ENCODE measurements at places on chromosomes 16 and 17.
A peak's percentile ranks its signal among the peaks of the same experiment; 100 is the strongest.

DNA sequence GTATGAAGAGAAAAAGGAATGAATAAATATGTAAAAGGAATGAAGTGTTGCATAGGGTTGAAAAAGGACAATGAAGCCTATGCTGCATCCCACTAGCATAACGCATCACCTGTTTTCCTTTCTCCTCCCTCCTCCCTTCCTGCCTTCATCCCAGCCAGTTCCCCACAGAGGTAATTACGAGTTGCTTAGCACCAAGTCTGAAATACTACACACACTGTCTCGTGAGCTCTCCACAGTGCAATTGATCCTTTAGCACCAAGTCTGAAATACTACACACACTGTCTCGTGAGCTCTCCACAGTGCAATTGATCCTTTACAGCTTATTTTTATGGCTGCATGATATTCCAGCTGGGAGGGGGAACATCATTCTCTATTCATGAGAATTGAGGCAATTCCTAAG, 1.1 kb upstream of the DRC7 start:
- DNase-seq: no peak

DNA sequence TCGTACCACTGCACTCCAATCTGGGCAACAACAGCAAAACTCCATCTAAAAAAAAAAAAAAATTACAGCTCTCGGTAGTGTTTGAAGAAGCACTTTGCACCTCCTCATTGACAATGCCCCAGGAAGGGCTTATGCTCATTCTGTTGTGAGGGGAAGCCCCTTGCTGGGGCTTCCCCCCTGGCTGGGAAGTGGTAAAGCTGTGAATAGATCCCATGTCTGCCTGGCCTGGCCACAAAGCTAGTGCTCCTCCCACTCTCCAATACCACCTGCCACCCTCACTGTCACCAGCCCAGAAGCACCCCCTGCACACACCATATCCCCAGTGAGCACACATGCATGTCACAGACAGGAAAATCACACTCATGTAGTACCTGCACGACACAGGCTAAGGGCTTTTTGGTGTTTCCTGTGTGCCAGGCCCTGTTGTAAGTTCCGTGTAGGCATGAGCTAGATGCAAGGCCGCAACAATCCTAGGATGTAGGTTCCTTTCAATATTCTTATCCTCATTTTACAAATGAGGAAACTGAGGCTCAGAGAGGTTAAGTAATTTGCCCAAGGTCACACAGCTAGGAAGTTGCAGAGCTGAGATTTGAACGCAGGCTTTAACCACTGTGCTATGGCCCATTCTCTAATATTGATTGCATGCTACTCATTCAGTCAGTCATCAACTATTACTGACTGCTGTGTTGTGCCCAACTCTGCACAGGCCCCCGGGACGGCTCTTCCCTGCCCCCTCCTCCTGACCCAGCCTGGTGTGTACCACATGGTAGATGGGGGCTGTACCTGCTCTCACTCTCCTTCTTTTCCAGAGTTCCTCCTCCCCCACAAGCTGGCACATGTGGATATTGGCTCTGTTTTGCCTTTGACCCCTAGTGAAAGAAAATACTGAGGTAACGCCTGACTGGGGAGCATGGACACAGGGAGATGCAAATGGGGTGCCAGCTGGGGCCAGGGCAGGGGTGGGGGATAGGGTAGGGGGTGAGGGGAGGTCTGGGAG, 11.9 kb upstream of the COL1A1 start:
- DNase-seq: peak; percentile 55

GRCh38 chr17:20105539-20106280, 96.6 kb downstream of the SPECC1 start:
- no peak for DNase-seq

- no peak for DNase-seq
Measured at GRCh38 chr16:51242296-51242994, 91.4 kb upstream of the SALL1 start.

DNA sequence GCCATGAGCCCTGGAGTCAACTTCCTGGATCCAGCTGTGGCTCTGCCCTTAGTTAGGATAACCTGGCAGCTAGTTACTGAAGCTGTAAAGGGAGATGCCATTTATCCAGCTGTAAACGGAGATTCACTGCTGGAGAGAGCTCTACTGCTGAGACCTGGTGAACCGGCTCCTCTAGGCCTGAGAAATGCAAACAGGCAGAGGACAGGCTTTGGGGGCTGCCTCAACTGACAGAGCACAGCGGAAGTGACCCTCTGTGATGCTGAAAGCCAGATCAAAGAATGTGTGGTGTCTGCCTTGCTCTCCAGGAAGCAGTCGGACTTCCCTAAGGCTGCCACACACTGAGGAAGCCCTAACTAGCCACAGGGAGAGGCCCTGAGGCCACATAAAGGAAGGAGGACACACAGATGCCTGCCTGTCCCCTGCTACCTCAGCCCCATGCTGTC, 21.9 kb upstream of the GPRC5C start:
- no peak for DNase-seq

DNA sequence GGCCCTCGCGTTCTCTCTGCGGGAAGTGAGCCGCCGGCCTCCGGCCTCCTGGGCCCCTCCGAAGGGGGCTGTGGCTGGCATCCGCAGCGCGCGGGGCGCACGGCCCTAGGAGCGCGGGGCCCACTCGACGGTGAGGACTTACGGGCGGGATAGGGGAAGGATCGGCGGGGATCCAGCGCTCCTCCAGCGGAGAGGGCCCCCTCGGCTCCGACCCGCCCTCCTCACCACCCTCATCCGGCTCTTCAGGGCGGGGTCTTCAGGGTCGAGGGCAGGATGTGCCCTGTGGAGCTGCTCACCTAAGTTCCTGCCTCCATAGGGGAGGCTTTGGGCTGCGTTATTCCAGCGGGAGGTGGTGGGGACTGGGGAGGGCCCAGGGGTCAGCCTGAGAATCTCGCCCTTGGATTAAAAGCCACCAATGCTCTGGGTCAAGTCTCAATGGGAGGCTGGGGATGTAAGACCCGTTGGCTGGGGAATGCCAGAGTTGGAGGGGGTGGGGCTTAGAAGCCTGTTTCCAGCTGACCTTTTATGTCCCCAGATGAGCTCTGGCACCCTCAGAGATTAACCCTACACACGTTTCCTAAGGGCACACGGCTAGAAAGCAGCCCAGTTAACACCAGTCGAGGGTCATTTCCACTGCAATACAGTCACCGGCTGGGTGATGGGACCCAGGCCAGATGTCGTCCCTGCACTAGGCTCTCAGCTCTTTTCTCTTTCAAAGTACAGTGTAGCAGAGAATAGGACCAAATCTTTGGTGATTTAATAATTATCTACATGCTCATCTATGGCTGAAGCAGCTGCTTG, 13.4 kb downstream of the TBX2 start:
- peak; percentile 38 for DNase-seq

- DNase-seq: no peak
Measured at GRCh38 chr16:30903002-30903401, 6.6 kb downstream of the CTF1 start.

DNA sequence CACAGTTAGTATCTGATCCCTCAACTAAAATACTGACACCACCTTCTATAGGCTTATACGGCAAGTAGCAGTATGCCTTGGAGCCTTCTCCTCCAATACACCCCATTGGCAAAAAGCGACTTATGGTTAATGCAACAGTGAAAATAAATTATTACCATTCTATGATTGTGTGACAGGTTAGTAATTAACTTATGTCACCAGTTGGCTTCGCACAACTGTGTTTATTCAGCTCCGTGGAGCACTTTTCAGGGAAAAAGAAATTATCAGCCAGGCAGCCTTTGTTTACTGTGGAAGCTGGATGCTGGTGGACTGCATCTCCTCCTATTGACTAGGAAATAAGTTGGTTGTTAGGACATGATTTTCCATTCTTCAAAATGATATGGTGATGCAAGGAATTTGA, 833.8 kb upstream of the RBFOX1 start:
- no peak for DNase-seq

DNA sequence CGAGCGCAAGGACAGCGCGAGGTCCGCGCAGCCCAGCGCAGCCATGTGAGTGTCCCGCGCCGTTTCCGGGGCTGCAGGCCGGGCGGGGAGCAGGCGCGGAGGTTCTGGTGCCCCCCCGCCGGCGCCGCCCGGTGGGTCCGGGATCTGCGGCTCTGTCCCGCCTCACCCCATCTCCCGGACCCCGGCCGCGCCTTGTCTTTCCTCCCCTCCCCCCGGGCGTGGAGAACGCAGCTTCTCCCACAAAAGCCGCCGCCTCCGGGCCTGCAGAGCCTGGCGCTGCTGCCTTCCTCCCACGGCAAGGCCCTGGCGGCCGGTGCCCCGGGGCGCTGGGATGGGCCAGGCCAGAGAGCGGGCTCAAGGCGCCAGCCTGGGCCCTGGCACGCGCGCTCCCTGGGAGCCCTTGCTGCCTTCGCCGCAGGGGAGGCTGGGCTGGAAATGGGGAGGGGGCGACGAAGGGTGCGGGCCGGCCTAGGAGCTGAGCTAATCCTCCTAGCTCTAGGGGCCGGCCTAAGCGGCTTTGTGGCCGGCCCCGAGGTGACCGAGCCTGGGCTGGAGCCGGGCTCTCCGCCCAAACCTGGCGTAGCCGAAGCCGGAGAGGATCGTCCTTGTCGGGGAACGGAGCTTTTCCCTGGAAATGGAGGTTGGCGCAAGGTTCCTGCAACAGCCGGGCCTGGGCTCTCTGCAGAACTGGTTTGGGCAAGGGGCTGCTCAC, 397 bp downstream of the RIPOR1 start:
- DNase-seq: no peak

GRCh38 chr17:79150035-79150733, 75.6 kb downstream of the ENGASE start:
- no peak for DNase-seq

GRCh38 chr17:45060382-45060796, 728 bp upstream of the NMT1 start:
- no peak for DNase-seq

DNA sequence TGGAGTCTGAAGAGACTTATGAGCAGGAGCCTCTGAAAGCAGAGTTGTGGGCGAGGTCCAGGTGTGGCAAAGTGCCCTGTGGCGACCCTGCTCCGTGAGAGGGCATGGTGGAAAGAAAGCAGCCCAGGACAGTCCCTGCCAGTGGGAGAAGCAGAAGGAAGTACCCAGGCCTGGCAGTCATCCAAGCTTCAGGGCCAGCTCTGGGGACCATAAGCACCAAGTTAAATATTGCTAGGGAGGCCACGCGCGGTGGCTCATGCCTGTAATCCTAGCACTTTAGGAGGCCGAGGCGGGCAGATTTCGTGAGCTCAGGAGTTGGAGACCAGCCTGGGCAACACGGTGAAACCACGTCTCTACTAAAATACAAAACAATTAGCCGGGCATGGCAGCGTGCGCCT, 4.9 kb upstream of the ASGR1 start:
- no peak for DNase-seq

DNA sequence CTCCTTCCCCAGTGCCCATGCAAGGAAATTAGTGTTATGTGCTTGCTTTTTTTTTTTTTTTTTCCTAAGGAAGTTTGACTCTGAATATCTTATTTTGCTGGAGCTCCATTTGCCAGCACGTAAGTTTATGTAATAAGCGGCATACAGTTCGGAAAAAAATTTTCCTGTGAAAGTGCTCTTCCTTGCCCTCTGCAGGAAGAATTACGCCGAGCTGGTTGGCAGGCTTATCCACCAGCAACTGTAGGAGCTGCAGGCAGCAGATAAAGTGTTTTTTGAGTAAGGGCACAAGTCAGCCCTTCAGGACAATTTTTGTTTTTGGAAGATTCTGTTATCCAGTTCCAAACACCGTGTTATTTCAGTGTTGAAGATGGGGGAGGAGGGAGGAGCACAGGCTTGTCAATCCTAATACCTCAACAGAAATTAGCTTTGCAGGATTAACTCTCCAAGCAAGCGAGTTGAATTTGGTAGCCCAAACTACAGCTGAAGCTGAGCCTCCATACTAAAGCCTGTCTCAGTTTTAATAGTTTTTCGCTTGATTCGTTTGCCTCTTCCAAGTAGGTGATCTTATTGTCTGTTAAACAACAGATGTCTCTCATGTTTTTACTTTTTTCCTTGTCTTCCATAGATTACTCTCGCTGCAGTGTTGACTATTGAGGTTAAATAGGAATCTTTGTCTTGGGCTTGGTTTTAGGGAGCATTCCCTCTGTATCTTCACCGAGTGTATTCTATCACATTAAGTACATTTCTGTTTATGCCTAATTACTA, 1.1 kb downstream of the SPECC1 start:
- no peak for DNase-seq

- DNase-seq: peak; percentile 64
Measured at GRCh38 chr17:77734371-77735080, 224.0 kb upstream of the TNRC6C start.

Data from RWPE2 (cell line).